Transverse colon (tissue), 4 donors: ENCODE measurements at places on chromosomes 5 and 9.

DNA sequence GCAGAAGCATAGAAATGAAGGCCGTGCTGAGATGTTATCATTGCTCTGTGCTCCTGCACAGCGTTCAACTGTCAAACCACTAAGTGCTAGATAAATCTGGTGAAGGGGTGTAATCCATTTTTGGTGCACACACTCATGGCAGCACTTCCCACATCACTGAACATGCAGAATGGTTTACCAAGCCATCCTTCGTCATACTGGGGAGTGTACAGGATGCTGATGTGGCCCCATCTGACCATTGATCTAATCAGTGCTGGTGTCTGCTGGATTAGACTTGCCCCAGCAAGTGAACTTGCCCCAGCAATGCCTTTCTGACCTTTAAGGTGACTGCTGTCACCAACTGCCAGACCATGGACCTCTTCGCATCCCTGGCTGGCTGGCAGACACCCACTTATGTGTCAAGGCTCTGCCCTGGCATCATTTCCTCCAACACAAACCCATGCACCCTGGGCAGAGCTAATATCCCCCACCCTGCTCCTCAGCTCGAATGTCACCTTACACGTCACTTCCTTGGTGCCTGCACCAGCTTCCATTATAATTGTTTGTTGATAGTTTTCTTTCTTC lies 4.2 kb upstream of the SEMA4D start:
- DNase-seq, result no peak

GRCh38 chr5:82151662-82152061 lies 126.5 kb downstream of the RPS23 start:
- no peak for DNase-seq

DNA sequence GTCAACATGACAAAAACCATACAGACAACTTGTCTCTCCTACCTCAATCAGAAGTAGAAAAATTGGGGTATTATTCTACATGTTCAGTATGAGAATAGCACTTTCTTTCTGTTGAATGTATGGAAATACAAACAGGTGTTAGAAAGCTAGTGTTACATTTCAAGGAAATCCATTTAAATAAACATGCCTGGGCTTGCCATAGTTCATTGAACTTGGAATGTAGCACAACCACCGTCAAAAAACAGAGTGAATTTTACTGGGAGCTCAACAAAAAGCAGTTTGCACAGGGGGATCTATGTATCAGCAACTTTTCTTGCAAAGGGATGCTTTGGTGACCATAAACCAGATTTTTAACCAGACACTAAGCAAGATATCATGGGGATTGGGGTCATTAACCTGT lies 307.9 kb upstream of the SMARCA2 start:
- DNase-seq, result no peak

- DNase-seq, result no peak
Measured at GRCh38 chr5:62727861-62728260, 149.2 kb downstream of the LRRC70 start.
